Adipose tissue (tissue), 3 donors: ENCODE measurements at places on chromosomes 16 and 17. TPM values are rescaled to one million over a fixed set of nuclear protein-coding genes. Genes with fewer than 3 reads are reported as not detected.

NXN gene
- polyA plus RNA-seq: 23.9 TPM

QPRT gene
- polyA plus RNA-seq: 3.2 TPM

NXPH3 gene
- 0.26 TPM for polyA plus RNA-seq

NOS2 gene
- polyA plus RNA-seq: 0.34 TPM

PLXDC1 gene
- polyA plus RNA-seq: 1.2 TPM

CD300E gene
- polyA plus RNA-seq: 1.3 TPM

CDT1 gene
- polyA plus RNA-seq: 2.6 TPM

ATXN7L3 gene
- polyA plus RNA-seq: 34.8 TPM

OTOA gene
- 0.03 TPM for polyA plus RNA-seq
